ENCODE measurements at places on chromosomes 7 and 10.

GRCh38 chr7:49714182-49714581 lies 59.3 kb upstream of the VWC2 start:
- no peak for DNase-seq

GRCh38 chr10:10431422-10432066 lies 586.1 kb upstream of the CELF2 start:
- no peak for DNase-seq

- DNase-seq, result peak; percentile 11
Measured at GRCh38 chr10:34956756-34957155, 133.4 kb downstream of the CUL2 start.

DNA sequence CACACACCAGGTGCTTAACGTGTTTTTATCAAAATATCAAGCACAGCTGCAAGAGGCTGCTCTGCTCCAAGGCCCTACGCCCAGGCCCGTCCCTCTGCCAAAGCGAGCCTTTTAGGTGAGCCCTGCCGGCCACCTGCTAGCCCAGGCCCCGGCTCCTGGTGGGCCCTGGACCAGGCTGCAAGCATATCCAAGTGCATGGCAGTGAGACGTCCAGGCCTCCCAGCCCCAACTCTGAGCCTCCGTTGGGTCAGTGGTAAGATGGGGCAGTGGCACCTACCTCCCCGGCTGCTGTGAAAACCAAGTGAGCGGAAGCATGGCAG lies 136.2 kb downstream of the LHPP start:
- DNase-seq, result no peak

GRCh38 chr7:6628045-6628444 lies 9.1 kb upstream of the ZNF316 start:
- DNase-seq, result no peak

- DNase-seq, result no peak
Measured at GRCh38 chr10:34444223-34445183, 370.6 kb downstream of the PARD3 start.

DNA sequence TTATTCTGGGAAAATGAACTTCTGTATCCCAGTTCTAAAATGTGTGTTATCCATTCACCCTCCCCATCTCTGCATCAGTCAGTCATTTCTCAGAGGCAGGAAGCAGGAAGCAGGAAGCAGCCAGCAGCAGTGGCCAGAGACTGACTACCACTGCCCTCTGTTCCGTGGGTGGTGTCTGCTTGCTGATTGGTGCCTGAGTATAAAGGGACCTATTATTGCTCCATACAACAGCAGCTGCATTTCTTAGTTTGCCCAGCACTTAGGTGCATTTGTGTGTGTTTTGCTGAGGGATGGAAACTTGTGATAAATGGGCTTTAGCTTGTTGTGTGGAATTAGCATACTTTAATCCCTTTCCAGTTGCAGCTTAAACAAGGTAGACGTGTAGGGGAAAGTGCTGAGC lies 582.2 kb downstream of the SORCS1 start:
- DNase-seq, result peak; percentile 6

GRCh38 chr7:50142425-50143017 lies 49.5 kb upstream of the ZPBP start:
- DNase-seq, result peak; percentile 57

GRCh38 chr10:43427166-43427825 lies 9.6 kb upstream of the ZNF487 start:
- DNase-seq, result no peak

DNA sequence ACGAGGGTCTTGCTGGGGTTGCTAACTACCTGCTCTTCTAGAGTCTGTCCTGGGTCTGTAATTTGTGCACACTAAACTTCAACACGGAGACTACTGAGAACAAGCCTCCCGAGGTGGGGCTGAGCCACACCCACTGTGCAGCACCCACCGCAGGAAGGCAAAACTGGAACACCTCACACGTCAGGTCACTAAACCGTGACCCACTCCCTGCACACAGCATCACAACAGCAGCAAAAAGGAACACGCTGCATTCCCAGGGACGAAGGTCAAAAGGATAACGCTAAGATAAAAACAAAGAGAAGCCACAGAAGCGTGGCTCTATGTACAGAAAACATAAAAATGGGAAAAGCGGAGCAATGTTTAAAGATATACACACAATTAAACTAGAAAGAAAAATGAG lies 170.1 kb downstream of the MAD1L1 start:
- no peak for DNase-seq

GRCh38 chr7:157525491-157525915 lies 188.7 kb downstream of the DNAJB6 start:
- DNase-seq, result no peak

- no peak for DNase-seq
Measured at GRCh38 chr7:159158125-159158887, 13.6 kb upstream of the VIPR2 start.

GRCh38 chr7:50449881-50450589 lies at the start of gene FIGNL1:
TSS of gene FIGNL1 (minus strand) at chr7:50450350. CDS start at chr7:50447287, 3,063 bp downstream.
- peak; percentile 87 for DNase-seq

DNA sequence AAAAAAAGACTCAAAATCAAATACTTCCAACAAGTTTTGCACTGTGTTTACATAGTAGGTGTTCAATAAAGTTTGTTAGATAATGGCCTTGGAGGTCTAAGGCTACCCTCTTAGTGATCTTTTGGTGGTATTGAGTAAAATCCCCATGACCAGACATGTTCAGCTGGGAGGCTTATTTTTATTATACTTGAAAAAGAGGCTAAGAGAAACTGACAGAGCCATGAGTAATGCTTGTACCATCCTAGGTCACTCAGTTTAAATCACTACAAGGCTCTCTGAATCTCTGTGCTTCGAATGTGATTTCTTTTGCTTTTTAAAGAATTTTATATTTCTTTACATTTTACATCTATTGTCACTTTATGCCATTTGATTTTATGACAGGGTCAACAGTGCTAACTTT lies 90.5 kb downstream of the TWIST1 start:
- no peak for DNase-seq

- no peak for DNase-seq
Measured at GRCh38 chr7:26992670-26993069, 103.1 kb downstream of the HOXA1 start.

- no peak for DNase-seq
Measured at GRCh38 chr7:114985116-114985715, 63.3 kb downstream of the MDFIC start.

DNA sequence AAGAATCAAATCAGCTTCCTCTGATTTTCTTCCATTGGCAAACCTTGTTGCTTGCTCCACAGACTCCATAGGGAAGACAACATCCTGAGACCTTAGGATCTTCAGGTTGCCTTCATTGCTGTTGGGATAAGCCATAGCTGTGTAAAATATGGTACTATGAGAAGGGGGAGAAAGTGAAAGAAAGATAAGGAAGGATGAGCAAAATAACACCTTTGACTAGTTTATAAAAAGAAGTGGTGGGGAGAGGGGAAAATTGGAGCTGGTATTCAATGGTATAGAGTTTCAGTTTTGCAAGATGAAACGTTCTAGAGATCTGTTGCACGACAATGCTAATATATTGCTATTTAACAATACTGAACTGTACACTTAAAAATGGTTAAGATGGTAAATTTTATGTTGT lies 180.4 kb upstream of the PHYHIPL start:
- DNase-seq, result no peak

GRCh38 chr7:147896121-147896520 lies 694.4 kb upstream of the C7orf33 start:
- no peak for DNase-seq

- no peak for DNase-seq
Measured at GRCh38 chr7:76185187-76185896, 16.4 kb upstream of the SRRM3 start.

DNA sequence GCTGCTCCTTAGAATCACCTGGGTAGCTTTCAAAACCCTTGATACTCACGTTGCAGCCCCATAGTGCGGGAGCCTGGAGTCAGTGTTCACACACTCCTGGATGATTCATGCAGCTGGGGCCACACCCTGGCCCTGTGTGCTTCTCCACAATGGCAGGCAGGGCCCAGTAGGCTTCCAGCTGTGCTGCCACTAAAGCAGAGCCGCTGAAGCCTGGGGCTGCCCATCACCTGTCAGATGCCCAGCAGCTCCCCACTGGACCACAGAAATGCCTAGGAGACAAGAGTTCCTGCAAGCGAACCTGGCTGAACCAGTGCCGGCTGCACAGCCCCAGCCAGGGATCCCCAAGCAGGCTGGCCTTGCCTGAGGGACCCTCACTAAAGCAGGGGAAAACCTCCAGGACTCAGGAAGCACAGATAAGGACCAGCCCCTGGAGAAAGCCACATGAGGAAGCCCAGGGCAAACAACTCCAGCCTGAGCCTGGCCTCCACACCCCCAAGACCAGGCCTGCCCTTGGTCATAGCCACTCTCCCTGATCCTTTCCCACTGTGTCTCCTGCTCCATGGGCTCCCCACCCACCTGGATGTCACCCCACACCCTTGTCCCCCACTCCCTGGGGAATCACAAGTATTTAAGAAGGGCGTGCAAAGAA lies 111.9 kb downstream of the GRID1 start:
- no peak for DNase-seq

GRCh38 chr10:4902571-4903011 lies 60.6 kb upstream of the AKR1C1 start:
- DNase-seq, result no peak

DNA sequence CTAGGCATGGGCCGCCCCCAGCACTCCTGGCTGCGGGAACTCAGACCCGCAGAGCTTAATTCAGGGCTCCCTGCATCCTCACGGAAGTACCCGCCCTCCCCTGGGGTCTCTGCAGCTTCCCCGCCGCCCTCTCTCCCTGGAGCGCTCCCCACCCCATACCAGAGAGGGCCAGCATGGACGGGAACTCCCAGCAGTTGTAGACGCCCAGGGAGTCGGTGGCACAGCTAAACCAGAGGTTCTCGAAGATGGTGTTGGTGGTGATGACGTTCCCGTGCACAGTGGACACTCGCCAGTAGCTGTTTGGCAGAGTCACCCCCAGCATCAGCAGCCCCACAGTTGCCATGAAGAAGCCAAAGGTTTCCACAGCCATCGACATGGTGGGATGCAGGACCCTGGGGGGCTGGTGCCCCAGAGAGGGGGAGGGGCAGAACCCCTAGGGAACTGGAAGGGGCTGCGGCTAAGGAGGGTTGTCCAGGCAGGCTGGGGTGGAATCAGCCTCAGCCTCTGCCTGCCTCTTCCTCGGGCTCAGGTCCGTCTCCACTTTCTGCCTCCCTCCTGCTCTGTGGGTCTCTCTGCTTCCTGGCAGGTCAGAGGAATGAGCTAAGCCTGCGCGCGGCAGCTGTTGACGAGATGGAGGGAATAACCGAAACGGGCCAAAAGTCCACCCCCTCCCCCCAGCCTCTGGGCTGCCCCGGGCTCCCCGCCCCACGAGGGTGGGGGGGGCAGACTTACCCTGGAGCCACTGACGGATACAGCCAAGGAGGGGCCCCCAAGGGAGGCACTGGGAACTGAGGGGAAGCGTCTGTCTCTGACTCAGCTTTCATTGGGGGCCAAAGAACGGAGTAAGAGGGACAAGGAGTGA lies at the start of gene CLDN15:
TSS of gene CLDN15 (minus strand) at position 597 of the 862 bp plus-strand sequence. CDS start at position 376, 221 bp downstream.
- no peak for DNase-seq

GRCh38 chr10:30373596-30374327 lies 24.7 kb upstream of the MTPAP start:
- DNase-seq, result no peak

- DNase-seq, result no peak
Measured at GRCh38 chr10:103512166-103512565, 18.7 kb downstream of the NEURL1 start.

DNA sequence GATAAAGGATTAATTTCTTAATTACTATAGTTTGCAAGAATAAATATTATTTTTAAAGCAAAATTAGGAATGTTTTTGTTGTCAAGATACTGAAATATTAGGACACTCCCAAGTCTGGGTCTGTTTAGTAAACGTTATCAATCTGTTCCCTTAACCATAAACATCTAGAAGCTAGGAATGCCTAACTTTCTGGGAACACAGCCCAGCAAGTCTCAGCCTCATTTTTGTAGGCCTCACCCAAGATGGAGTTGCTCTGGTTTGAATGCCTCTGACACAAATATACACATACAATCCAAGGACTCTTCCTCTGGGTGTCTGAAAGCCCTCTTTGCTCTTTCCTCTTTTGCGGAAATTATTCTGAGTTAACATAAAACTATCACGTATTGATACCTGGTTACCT lies 487.4 kb upstream of the CELF2 start:
- no peak for DNase-seq

DNA sequence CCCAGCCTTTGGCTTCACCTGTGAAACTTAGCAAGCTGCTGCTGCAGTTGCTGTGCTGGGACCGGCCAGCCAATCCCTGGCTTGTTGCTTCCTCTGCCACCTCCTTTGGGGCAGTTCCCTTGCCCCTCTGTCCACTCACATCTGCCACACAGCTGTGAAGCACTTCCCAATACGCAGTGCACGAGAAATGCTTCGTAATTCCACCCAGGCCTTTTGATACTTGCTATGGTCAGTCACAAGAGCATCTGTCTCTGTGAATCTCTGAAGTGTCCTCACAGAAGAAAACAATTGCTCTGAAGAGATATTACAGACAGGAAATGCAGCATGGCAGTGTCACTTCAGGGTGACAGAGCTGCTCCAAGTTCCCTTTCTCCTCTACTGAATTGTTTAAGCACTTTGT lies 208.5 kb downstream of the PTEN start:
- DNase-seq, result no peak

DNA sequence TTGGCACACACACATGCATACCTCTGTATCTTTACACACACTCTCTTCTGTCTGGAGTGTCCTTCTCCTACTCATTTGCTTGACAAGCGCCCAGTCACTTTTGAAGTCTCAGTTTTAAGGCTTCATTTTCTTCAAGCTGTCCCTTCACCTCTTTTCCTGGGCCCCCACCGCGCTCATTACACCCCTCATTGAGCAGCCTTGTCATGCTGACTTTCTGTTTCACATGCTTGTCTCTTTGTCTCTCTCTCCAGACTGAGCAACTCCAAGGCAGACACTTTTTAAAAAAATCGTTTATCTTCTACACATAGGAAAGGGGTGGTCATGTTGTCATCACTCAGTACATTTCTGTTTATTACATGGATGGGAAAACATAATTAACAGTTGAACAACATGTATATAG lies 225.2 kb upstream of the FZD1 start:
- no peak for DNase-seq

- DNase-seq, result no peak
Measured at GRCh38 chr7:121030308-121030707, 41.8 kb downstream of the CPED1 start.

DNA sequence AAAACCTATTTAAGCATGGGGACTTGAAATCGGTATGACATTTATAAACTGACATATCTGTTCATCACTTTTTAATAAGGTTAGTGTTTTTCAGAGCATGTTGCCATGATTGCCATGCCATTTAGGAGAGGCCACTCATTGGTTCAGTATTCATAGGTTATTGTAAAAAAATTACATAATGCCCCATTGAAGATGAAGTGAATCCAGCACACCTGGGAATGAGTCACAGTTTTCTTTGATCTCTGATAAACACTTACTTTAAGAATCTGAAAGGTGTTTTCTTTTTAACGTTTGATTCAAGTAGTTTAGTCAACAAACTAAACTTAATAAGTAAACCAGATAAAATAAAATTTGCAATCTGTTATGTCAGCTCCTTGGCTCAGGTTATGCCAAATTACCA lies 278.3 kb downstream of the ARL4A start:
- DNase-seq, result no peak
